ENCODE measurements at places on chromosomes 12 and 14.

- no peak for DNase-seq
These were observed 532.3 kb upstream of the TBX3 start for GRCh38 chr12:115216301-115216700.

DNA sequence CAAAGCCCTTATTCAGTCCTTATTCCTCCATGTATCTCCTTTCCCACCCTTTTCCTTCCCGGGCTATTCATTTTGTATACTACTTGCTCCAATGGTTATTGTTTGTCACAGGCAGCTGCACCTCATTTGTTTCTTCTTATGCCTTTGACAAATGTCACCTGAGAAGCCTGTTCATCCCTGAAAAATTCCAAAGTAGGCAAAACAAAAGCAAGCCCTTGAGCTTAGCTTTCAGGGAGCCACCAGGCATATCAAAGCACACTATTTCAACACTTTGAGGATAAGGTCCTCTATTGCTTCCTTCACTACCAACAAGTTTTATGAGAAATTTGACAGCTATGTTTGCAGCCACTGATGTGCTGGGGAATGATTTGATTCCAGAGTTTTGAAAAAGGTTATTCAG, 738.7 kb upstream of the LMO3 start:
- DNase-seq = no peak

GRCh38 chr12:48972952-48973483, 1.5 kb upstream of the WNT10B start:
- no peak for DNase-seq

GRCh38 chr12:100867639-100868393, 73.2 kb downstream of the ANO4 start:
- no peak for DNase-seq

DNA sequence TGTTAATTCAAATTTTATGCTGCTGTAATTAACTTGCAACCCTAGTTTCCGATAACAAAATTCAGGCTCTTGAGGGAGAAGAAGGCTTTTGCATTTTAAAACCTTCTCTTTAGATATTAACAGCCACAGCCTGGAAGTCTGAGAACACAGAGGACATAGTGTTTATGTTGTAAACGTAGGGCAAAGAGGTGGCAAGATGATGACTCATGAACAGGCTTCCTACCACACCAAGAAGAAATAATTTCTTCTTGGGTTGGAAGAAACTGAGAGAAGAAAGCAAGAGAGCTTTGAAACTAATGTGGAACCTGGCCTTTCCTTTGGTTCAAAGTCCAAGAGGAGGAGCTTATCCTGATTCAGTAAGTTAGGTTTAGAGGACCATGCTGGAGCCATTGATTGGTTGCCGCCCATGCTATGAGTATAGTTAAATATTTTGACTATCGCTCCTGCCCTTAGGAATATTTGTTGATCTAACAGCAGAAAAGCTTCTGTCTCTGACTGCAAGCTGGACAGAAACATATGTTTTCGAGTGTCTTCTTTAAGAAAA, 31.8 kb downstream of the CCDC198 start:
- DNase-seq = no peak

DNA sequence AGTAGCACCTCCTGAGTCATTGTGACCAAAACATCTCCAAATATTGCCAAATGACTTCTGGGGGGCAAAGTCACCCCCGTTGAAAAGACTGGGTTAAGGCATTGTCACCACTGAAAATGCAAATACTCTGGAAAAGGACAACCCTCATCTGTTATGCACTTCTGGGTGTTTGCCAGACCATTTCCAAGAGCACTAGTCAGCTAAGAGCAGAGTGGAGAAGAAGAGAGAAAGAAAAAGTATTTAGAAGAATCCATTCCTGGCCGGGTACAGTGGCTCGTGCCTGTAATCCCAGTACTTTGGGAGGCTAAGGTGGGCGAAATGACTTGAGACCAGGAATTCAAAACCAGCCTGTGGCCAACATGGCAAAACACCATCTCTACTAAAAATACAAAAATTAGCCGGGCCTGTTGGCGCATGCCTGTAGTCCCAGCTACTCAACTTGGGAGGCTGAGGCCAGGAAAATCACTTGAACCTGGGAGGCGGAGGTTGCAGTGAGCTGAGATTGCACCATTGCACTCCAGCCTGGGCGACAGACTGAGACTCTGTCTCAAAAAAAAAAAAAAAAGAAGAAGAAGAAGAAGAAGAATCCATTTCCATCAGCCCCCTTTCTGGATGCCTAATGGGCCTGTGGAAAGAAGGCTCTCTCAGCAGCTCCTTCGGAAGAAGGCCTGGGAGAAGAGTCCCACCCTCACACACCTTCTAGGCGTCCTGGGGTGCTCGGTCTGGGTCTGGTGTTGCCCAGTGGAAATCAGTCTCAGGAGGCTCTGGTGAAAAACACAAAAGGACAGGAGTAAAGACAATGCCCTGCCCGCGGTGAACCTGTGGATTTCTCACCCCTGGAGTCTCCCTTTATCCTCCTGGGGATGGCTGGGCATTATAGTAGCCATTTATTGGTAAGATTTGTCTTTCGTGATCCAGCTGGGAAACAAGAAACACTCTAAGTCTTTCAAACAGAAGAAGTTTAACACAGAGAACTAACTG, 3.5 kb upstream of the LTBR start:
- DNase-seq = no peak

DNA sequence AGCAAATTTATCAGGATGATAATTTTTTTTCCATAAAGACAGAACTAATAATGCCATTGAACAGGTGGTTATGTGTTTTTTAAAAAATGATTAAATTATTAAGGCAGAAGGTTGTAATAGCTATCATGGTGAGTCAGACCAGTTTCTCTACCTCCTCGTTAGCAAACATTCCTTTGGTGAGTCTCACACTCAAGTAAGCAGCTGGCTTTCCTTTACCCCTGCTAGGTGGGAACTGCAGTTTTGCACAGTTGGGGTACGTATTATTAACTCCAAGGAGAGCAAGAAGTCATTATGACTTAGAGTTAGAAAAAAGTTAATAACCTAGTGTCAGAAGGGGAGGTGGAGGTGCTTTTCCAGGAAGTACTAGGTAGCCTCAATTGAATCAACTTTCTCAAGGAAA, 165.3 kb downstream of the SNAPC1 start:
- no peak for DNase-seq

- no peak for DNase-seq
These were observed 62.7 kb downstream of the GALNT4 start for GRCh38 chr12:89461649-89462612.

GRCh38 chr12:17577405-17577804, 512.6 kb downstream of the RERGL start:
- no peak for DNase-seq

DNA sequence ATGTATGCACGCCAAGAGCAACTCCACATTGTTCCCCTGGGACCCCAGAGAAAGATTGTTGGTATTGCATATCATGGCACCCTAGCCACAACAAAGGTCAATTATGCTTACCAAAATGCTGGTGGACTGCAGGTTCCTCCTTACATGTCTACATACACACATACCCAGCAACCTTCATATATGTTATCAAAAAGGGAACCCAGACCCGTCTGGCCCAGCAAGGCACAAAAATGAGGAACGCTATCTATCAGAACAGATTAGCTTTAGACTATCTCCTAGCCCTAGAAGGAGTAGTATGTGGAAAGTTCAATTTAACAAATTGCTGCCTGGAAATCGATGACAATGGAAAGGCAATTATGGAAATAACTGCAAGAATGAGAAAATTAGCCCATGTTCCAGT, 61.5 kb downstream of the DHRS2 start:
- DNase-seq = no peak

- no peak for DNase-seq
These were observed 7.7 kb downstream of the CAPS2 start for GRCh38 chr12:75322464-75322863.

DNA sequence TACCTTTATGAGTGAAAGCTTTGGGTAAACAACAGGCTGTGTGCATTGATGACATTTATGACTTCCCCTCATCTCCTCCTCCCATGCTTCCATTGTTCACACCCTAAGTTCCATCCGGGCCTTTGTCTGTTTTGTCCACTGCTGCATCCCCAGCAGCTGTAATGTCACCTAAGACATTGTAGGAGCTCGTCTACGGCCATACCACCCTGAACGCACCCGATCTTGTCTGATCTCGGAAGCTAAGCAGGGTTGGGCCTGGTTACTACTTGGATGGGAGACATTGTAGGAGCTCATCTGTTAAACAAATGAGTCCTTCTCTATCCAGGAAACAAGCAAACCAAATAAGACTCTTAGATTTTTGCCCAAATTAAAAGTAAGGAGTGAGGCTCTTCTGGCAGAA, 40.4 kb upstream of the SYCP3 start:
- DNase-seq = no peak

DNA sequence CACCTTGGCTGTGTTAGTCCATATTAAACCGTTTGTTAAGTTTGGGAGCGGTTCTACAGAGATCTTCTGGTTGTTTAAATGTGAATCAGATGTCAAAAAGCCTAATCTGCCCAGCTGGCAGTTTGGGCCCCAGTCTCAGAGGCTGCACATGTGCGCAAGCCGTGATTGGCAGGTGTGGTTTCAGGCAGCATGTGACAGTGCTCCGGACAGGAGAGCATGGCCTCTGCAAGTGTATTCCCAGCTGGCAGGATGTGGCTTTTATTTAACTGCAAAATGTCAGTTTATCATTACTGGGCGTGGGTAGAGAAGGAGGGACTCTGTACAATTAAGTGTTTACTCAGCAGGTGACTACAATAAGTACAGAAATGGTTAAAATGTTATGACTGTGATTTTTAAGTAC, 77.5 kb downstream of the PELI2 start:
- no peak for DNase-seq

All from stimulated activated CD4-positive, alpha-beta T cell treated with anti-CD3 and anti-CD28 coated beads, Interleukin-1b, Interleukin-23, amount 100 ng/mL, for 4 hours (primary cell).